ENCODE measurements at places on chromosomes 12 and 14.

DNA sequence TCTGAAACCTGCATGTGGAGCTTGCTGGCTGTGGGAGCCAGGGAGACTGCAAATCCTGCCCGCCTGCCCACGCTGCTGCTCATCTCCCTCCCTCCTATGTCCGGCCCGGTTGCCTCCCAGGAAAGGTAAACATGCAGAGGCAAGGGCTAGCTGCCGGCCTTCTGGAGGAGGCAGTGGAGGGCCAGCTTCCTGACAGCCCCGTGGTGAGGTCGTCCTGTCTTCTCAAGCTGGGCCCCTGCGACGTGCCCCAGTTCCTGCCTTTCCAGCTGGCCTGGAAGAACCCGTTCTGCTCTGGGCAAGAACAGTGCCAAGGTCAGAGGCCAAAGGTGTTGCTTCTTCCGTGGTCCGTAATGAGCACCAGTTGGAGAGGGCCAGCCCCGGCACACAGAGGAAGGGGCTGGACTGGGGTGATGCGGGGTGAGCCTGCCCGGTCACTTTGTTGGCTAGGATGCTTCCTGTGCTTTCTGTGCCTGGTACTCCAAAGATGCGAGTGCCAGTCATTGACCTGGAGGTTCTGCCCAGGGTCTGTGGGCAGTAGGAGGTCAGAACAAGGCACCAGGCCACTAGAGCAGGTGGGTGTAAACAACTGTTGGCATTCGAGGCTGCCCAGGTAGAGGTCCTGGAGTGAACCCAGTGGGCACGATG is 25.3 kb downstream of the TPCN1 start:
- no peak for DNase-seq

DNA sequence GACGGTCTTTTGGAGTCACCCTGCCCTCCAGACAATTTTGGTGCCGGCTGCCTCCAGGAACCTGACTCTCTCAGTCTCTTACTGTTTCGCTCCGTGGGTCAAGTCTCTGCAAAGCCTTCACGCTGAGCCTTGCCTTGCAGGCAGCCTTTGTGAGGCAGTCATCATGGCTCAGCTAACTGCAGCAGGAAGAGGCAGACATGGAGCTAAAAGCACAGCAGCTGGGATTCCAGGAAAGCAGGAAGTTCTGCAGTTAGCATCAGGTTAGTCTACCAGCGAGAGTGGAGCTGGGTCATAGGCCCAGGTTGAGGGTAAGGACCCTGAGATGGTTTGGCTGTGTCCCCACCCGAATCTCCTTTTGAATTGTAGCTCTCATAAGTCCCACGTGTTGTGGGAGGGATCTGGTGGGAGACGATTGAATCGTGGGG is 305.4 kb downstream of the PCNX1 start:
- DNase-seq: no peak

DNA sequence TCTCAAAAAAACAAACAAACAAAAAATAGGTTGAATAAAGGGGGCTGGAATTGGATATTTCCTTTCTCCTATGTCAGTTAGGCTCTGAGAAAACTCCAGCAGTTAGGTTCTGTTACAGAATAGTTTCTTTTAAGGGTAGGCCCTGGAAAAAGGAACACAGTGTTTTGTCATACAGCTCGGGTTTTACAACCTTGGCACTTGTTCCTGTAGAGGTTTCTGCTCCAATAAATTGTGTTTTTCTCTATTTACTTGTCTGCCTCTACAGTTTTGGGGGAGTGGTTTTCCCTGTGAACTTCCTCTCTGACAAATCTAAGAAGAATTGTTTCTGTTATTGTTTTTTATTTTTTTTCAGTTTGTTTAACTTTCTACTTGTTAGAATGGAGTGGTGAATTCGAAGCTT is 167.6 kb downstream of the ACSS3 start:
- DNase-seq: no peak

DNA sequence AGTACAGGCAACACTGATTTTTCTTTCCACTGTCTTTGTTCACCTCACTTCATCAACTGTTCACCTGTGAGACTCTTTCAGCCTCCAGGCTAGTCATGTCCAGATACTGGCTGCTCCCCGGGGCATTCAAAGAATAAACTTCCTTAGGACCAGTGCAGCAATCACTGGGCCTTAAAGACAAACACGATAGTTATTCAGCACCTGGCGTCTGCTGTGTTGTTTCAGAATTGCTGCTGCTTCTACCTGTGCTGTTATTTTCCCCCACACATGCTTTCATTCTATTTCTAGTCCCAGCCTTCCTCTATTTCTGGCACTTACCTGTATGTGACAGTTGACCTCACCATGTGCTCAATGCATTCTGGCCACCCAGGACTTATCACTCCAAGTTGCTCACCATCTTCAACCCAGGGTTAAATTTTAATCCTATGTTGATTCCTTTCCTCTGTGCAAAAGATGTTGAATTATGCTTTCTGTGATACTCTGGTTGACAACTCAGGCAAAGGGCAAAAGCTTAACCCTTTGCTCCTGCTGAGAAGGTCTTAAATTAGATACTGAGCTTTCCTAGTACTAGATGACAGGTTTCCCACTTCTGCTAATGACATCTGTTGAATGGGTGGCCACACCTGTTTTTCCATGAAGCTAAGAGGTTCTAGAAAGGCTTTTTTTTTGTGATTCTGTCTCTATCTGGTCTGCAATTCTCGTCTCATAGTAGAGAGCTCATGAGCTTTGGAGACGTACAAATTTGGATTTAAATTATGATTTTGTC is 41.4 kb downstream of the PTPRQ start:
- DNase-seq: no peak

DNA sequence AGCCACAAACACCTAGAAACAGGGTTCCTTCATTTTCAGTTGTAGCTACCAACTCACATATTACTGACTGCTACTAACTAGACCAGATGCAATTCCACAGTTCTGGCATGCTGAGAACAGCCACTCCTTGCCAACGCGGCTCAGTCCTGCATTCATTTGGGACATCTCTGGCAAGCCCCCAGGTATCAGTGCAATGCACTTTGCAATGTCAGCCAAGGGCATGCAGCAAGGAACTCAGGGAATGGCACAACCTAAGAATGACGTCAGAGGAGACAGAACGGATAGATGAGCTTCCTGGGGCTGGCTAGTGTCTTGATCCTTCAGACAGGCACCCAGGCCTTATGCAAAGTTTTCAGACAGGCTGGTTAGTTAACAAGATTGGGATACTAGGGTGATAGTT is 29.6 kb downstream of the MAP3K9 start:
- DNase-seq: no peak

- DNase-seq: no peak
These were observed 127.6 kb downstream of the PTPN11 start for GRCh38 chr12:112546339-112546738.

DNA sequence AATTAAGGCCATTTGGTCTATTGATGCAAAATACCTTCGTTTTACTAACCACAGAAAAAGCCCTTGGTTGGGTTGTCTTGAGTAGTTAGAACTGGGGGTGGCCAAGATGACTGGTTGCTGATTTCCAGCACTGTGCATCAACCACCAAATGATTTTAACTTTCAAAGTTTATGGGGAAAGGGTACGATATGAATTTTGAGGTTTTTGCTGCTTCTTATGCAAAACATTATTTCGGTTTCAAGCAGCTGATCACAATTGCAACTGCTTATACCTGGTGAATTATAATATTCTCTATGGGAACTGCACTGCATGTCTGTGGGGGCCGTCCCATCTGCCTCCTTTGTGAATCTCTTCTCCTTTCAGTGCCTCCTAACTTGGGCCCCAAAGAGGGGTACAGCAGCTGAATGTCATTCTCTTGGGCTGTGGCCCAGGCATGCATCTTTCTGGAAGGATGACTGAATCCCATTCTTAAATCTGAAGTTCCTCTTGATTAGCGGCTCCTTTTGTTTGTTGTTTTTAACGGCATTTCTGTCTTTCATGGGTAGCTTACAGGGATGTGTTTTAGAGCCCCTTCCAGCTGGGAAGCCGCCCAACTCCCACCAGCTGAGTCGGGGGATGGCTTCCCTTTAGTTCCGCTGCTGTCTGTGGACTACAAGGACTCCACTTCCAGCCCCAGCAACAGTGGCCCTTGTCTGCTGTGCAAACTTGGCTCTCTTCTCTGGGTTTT is 479.8 kb downstream of the ZFP36L1 start:
- DNase-seq: no peak

All from stimulated activated CD4-positive, alpha-beta T cell treated with anti-CD3 and anti-CD28 coated beads, TNF-alpha, amount 100 ng/mL, for 1 hour (primary cell).